Cortex of kidney (tissue), 1 donor: ENCODE measurements at places on chromosomes 5 and 9.

DNA sequence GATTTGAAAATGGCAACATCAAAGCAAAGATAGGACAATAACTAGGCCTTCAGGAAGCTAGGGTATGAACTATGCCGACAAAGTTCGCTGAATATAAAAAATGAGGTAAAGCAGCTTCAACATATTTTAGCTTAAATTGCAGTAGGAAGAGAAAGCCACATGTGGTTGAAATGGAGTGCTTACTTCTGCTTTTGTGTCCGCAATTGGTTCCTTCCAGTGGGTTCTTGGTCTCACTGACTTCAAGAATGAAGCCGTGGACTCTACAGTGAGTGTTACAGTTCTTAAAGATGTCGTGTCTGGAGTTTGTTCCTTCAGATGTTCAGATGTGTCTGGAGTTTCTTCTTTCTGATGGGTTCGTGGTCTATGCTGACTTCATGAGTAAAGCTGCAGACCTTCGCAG, 95.2 kb downstream of the APTX start:
- no peak for DNase-seq

DNA sequence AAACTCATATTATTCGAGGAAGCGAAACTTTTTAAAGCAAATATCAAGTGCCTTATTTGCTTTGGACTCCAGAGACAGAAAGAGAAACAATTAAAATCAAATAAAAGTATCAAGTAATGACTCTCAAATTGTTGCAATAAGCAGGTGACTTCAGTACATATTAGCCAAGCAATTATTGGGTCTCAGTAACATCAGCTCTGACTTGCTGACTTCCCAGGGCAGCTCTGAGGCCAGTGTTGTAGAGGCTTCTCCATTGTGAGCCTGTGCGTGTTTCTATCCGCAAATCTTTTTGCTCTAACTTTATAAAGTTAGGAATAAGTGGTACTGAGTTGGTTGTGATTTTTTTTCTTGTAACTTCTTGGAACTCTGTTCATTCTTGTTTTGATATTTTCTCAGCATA, 186.8 kb upstream of the PRLR start:
- no peak for DNase-seq

GRCh38 chr5:178941361-178941760, 363 bp downstream of the ZNF454 start:
- DNase-seq, result no peak

- DNase-seq, result no peak
Observed at GRCh38 chr5:38739011-38739704, 106.7 kb upstream of the OSMR start.

GRCh38 chr9:132494857-132495256, 84.8 kb downstream of the CFAP77 start:
- DNase-seq, result no peak

- no peak for DNase-seq
Observed at GRCh38 chr9:22170556-22170955, 161.5 kb upstream of the CDKN2B start.

DNA sequence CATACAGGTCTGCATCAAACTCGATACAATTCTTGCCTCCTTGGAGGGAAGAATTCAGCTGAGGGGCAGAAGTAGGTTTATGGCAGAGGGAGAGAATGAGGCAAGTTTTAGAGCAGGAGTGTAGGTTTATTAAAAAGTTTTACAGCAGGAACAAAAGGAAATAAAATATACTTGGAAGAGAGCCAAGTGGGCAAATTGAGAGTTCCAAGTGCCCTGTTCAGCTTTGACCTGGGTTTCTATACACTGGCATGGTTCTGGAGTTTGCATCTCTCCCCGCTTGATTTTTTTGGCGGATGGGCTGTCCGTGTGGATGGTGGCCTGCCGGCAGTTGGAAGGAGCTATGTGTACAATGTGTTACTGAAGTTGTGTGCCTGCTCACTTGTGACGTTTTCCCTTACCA, 116.1 kb downstream of the ALDH1A1 start:
- DNase-seq, result no peak

- DNase-seq, result no peak
Observed at GRCh38 chr9:130382636-130383349, 62.0 kb upstream of the ASS1 start.

DNA sequence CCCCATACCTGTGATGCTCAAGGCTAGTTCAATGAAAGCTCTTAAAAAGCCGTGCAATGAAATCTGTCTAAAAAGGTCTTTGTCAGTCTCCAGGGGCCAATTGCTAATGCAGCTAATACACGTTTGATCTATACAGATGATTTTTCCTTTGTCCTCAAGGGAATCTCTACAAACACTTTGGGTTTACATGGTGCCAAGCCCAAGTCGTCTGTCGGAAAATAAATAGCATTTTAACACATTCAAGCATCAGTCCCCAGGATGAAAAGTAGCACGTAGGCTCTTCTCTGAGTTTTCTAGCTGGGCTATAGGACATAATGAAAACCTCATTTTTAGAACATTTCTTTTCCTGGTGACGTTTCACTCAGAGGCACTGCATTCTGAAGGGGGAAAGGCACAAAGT, 477.4 kb upstream of the WWC1 start:
- DNase-seq, result no peak

GRCh38 chr9:37897665-37898064, 6.3 kb downstream of the SLC25A51 start:
- no peak for DNase-seq

GRCh38 chr9:127541865-127542264, 70.2 kb upstream of the STXBP1 start:
- DNase-seq, result no peak
